ENCODE measurements at places on chromosomes 6 and 20.

GRCh38 chr20:32168184-32168910 is 39.2 kb downstream of the PLAGL2 start:
- peak; percentile 57 for DNase-seq

DNA sequence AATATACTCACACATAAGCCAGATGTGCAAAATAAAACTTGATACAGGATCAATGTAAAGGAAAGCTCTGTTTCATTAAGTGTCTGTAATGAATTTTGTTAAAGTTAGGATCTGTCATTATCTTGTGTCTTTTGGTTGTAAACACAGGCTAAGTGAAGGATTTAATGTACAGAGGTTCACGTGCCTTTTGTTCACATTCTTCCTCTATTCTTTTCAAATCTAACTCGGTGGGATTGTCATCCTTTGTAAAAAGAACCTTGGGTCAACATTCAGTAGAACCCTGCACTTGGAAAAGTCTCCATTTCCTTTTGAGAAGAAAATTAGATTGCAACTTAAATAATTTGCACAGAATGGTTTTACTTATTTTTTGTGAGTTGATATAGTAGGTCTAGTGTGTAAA is 7.7 kb upstream of the LIN28B start:
- no peak for DNase-seq

DNA sequence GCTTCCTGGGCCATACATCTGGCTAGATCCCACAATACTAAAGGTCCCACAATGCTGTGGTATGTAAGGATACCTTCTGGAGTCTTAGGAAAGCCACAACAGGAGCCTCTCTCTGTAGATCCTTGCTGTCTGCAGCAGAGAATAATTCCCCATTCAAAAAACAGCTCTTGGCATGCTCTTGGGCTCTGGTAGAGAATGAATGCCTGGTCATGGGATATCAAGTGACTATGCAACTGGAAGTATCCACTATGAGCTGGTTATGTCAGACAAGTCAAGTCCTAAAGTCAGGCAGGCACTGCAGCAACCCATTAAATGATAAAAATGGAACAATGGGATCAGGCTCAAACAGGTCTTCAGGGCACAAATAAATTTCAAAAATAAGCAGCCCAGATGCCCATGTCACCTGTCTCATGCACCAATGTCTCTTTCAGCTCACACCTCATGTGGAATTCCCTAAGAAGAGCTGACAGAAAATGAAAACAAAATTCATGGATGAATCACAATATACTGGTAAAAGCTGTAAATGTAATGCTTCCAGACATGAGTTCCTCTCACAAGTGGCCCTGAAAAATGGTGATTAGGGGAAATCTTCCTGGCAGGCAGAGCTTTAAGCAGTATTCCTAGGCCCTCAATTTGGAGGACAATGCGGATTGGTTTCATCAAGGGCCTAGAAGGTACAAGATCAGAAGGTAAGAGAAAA is 4.3 kb downstream of the AK9 start:
- DNase-seq: peak; percentile 44

GRCh38 chr6:129565366-129565765 is 144.6 kb downstream of the ARHGAP18 start:
- no peak for DNase-seq

DNA sequence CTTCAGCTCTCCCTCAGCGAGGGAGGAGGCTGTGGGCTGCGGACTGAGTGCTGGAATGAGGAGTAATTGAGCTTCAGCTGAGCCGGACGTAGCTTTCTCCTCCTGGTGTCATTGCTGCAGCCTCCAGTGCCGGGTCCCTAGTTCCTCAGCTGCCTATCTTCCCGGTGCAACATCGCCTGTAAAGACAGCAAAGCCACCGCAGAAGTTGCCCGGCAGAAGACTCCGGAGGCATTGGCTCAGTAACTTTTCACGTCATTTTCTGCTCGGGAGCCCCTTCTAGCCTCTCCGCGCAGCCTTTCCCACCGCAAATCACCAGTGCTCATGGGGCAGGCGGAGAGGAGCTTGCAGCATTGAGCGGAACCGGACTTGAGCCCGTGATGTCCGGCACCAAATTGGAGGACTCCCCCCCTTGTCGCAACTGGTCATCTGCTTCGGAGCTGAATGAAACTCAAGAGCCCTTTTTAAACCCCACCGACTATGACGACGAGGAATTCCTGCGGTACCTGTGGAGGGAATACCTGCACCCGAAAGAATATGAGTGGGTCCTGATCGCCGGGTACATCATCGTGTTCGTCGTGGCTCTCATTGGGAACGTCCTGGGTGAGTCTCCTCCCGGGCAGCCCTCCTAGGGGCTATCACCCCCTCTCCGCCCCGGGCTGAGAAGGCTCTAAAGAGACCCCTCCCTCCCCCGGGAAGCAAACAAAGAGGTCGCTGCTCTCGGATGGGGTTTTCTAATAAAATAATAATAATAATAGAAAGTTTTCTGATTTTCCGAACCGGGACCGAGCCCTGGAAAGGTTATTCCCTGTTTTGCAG is at the start of gene HCRTR2:
HCRTR2 (plus strand) TSS at position 305 of the 816 bp plus-strand sequence; CDS start at position 378, 73 bp downstream.
- DNase-seq: no peak

DNA sequence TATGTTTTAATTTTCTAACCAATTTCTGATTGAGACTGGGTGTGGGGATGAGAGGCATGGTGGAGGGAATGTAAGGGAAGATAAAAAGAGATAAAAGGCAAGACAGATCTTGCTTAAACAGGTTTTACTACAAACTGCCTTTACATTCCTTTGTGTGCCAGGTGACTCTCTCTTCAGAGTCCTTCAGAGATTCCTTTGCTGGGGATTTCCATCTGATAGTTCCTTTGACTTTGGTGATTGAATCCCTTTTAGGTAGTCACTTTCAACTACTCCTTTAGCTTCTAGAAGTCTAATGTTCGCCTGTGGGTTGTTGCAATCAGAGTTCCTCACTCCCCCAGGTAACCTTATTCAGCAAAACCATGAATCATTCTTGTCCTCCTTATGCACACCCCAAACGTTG is 283.3 kb upstream of the MANEA start:
- no peak for DNase-seq

GRCh38 chr6:79810185-79810705 is 137.1 kb downstream of the ELOVL4 start:
- peak; percentile 5 for DNase-seq

DNA sequence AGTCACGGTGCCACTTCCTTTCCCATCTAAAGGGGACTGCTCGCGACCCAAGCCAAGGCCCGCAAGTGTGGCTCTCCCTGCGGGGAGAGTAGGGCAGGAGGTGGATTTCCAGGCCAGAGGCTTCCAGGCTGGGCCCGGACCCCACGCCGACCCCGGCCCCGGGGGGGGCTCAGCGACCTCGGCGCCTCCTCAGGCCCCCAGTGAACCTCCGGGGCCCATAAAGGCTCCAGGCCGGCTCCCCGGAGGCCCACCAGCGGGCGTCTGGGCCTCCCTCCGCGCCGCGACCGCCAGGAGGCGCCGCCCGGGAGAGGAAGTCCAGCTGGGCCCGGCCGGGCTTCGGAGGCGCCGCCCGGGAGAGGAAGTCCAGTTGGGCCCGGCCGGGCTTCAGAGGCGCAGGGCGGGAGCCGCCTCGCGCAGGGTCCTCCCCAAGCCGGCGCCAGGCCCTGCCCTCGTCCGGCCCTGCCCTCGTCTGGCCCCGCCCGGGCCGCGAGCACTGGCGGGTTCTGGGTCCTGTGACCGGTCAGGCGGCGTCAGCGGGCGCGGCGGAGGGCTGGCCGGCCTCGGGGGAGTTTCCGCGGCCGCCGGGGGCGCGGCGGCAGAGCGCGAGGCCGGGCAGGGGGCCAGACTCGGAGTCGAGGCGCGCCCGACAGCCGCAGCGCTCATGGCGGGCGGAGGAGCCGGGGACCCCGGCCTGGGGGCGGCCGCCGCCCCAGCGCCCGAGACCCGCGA is at the start of gene RAB32:
RAB32 (plus strand) TSS at position 623 of the 729 bp plus-strand sequence; CDS start at position 662, 39 bp downstream.
- peak; percentile 91 for DNase-seq

DNA sequence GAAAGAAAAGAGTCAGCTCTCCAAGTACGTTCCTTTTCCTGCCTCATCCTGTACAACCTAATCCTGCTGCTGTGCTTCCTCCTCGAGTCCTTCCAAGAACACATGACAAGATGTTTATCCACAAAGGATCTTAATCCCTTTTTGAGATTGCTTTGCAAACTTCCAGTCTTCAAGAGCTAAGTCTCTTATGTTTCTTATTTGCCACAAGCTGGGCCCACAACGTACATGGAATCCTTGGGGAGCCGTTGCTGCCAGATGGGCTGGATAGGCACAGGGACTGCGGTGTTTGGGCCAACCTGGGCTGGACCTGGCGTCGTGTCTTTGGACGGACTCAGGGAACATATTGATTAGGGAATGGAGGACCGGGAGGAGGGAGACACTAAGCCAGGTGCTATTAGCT is 79.7 kb upstream of the AFDN start:
- no peak for DNase-seq

DNA sequence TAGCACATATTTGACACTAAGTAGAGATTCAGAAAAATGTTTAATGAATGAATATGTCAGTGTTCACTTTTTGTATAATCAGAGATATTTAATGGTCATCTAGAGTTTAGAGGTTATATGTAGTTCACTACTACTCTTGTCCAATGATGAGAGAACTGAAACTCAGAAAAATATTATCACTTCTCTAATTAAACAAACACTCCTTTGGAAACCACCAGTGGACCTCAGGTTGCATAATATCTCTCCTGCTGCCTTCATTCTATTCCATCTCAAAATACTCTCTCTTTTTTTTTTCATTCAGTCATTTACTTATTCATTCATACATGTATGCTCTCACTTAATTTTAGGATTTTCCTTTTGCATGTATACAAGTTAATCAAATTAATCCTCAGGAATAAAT is 423.1 kb upstream of the RNF217 start:
- DNase-seq: no peak

DNA sequence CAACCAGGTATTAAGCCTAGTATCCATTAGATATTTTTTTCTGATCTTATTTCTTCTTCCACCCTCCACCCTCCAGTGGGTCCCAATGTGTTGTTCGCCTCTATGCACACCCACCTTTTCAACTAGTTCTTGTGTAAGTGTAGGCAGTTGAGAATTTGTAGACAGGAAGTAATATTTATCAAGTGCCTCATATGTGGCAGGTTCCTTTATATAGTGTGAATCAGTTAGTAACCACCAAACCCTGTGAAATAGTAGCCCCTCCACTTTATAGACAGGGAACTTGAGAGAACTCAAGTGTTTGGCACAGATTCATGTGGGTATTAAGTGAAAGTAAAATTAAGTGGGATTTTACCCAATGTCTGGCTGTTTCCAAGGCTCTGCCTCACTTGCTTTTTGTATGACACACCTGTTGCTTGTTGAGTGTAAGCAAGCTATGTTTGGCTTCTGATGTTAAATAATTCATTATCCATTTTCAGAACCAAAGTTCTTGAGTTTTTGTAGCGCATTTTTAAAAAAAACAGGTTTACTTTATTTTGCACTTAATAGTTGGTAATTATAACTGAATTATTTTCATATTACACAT is 24.8 kb downstream of the AFDN start:
- DNase-seq: no peak

GRCh38 chr20:17662333-17663039 is 19.6 kb downstream of the RRBP1 start:
- DNase-seq: peak; percentile 98

DNA sequence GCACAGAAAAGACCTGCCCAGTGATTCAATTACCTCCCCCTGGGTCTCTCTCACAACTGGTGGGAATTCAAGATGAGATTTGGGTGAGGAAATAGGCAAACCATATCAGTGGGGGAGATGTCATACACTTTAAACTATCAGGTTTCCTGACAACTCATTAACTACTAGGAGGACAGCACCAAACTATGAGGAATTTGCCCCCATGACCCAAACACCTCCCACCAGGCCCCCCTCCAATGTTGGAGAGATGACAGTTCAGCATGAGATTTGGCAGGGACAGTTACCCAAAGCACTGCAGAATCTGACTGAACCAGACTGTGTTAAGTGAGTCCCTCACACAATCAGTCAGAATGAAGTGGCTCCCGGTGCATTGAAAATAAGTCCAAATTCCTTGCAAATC is 148.0 kb downstream of the TTLL2 start:
- DNase-seq: no peak

DNA sequence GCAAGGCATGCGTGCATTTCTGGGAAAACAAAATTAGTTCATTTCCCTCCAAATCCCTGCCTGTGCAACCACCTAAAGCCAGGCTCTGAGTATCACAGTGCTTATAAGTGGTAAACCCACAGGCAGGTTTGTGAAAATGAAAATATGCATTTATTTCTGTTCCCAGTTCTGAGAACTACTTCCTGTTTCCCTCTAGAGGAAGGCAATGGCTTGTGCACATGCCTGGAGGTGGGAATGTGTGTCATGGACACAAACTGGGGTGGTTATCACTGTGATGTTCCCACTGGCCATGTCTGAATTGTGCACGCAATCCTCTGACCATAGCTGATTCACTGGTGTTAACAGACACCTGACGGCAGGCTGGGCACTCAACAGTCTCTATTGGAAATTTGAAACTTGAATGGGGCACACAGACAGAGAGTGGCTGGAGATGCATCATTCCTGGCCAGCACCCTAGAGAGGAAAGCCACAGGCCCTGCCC is 26.3 kb downstream of the FAM110A start:
- peak; percentile 3 for DNase-seq

- no peak for DNase-seq
These were observed 73.1 kb upstream of the SUPT3H start for GRCh38 chr6:45450831-45451230.

- no peak for DNase-seq
These were observed 316.2 kb upstream of the CDYL start for GRCh38 chr6:4459996-4460395.

GRCh38 chr6:95091823-95092436 is 485.4 kb upstream of the MANEA start:
- DNase-seq: peak; percentile 63

GRCh38 chr6:18414116-18414515 is 27.0 kb downstream of the RNF144B start:
- no peak for DNase-seq

DNA sequence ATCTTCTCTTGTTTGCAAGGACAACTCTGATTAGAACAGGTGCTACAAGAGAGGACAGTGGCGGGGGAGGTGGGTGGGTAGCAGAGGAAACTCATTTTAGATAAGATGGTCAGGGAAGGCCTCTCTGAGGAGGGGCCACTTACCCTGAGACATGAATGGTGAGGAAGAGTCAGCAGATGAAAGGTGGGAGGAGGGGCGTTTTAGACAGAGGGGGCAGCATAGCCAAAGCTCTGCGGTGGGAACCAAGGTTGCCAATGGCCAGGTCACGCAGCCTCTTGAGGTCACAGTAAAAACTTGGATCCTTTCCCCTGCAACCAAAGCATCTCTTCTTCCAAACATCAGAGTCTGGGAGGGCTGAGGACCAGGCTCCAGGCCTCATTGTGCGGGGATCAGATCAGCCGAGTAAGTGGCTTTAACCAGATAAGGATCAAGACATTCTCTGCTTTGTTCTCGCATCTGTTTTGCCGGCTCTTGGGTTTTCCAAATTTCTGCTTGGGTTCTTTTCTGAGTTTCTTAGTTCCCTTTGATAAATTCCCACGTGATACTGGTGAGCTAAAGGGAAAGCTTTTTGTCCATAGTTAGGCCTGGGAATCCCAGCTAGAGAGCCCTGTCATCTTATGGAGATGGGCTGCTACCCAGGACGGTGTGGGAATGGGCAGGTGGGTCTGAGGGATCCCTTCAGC is 5.5 kb upstream of the CD40 start:
- DNase-seq: no peak

GRCh38 chr6:137953761-137954160 is 86.7 kb downstream of the TNFAIP3 start:
- no peak for DNase-seq
